Activated T-helper 2 cell treated with anti-CD3 and anti-CD28 coated beads, Interferon-gamma antibody, Interleukin-2, Interleukin-4, amounts not matched to agents 10 μg/mL and 5 μg/mL and 100 μg/mL, durations not matched to agents 14 hours and 24 hours and 36 hours (primary cell): ENCODE measurements at places on chromosomes 12 and 14.

DNA sequence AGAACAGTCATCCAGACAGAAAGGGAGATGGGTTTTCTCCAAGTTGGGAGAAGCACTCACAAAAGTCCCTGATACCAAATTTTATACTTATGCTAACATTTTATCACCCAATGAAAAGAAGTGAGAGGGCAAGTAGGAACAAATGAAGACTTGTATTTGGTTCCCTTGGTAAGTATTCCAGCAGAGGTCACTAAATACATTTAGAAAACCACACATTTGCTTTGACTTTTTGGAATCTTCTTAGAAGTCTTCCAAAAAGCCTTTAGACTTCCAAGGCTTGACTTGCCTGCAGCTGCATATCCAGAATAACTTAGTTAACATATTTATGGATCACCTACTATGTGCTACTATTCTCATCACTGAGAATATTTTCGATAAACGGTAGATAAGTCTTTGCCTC is 3.1 kb upstream of the GYS2 start:
- DNase-seq, result no peak

GRCh38 chr12:49548481-49548821 is 9.6 kb downstream of the KCNH3 start:
- DNase-seq, result no peak

- peak; percentile 47 for DNase-seq
Measured at GRCh38 chr12:2682296-2683251, 112.2 kb upstream of the FKBP4 start.

- DNase-seq, result no peak
Measured at GRCh38 chr12:67928621-67929383, 60.4 kb upstream of the IFNG-AS1 start.

GRCh38 chr12:12562016-12562483 is 613 bp downstream of the DUSP16 start:
- peak; percentile 22 for DNase-seq

DNA sequence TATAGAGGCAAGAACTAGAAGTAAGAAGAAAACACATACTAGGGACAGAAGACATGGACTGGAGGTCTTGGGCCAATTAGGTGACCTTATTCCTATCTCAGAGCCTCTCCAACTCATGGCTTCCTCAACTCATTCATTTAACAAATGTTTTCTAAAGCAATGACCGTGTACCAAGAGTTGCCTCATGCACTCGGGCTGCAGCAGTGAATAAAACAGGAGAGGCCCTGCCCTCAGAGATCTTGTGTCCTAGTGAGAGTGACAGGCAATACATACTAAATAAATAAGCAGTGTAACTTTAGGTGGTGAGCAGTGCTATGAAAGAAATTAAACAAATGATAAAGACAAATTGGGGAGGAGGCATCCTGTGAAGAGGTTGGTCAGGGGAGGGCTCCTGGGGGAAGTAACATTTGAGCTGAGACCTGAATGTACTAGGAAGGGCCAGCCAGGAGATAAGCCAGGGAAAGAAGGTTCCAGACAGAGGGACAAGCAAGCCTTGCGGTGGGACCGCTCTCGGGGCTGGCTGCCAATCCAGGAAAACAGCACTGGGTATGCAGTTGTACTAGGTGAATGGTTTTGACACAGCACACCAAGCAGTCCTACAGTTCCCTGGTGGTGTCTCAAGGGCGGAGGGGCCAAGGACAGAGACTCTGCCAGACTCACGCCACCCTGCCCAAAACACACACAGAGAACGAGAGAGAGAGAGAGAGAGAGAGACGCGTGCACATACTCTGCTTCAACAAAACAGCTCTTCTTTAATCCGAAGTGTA is 1.3 kb downstream of the NINJ2 start:
- no peak for DNase-seq

DNA sequence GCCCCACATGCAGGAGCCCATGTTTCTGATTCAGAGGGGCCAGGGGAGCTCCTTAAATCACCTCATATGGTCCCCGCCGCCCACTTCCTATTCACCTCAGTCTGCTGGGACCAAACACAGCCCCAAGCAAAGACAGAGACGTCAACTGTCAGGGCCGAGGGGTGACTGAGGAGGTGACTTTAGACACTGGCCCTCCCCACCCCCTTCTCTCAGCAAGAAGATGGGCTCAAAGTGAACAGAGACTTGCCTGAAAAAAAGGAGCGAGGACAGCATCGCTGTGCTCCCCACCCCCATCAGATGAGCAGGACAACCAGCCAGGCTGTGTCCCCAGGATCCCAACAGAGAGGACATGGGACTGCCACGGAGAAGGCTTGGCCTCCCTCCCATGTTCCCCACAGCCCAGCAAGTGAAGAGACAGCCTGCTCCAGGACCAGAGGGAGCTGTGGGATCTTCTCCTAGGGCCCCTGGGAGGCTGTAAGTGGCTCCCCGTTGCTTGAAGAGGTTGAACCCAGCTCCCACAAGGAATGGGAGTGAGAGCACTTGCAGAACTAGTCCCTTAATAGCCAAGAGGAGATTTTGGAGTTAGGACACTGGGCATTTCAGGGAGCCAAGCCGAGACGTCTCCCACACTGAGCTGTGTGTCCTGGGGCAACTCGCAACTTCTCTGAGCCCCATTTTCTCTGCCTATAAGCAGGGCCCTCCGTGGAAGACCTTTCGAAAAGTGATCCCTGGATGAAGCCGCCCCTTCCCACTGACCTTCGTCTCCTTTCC is 1.3 kb upstream of the KRT79 start:
- no peak for DNase-seq

GRCh38 chr14:39266871-39267607 is 33.3 kb downstream of the MIA2 start:
- peak; percentile 73 for DNase-seq

GRCh38 chr14:62847168-62847567 is 198.1 kb downstream of the KCNH5 start:
- DNase-seq, result no peak

DNA sequence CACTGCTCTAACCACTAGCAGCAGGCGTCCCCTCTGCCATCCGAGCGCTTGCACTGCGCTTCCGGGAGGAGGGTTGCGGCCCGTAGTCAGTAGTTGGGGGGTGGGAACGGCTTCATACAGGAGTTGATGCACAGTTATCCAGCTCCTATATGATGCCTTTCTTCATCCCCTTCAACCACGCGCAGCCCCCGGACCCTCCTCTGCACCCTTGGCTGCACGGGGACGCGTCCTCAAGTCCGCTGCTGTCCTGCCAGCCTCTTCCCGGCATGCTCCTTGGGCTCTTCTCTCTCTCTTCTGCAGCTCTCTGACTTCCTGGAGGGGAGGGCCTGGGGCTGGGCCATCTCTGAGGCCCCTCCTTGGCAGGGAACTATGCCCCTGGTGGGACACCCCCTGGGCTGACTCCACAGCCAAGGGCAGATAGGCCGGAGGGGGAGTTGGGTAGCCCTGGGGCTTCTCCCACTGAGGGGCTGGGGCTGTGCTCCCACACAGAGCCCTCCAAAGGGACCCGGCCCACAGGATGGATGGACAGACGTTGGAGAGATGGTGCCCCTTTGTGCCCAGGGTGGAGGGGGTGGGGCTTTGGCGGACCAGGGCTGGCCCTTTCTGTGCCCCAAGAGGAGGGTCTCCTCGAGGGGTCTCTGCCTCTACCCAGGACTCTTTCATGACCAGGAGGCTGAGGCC is 29.0 kb downstream of the RTL1 start:
- no peak for DNase-seq
